CD14-positive monocyte (primary cell): ENCODE measurements at places on chromosomes 12 and 14.

GRCh38 chr12:50533203-50533584 is 28.4 kb downstream of the DIP2B start:
- no peak for DNase-seq

GRCh38 chr14:99837822-99838221 is 44.6 kb downstream of the EML1 start:
- DNase-seq: no peak

GRCh38 chr14:96888593-96888992 is 91.4 kb downstream of the VRK1 start:
- DNase-seq: no peak

DNA sequence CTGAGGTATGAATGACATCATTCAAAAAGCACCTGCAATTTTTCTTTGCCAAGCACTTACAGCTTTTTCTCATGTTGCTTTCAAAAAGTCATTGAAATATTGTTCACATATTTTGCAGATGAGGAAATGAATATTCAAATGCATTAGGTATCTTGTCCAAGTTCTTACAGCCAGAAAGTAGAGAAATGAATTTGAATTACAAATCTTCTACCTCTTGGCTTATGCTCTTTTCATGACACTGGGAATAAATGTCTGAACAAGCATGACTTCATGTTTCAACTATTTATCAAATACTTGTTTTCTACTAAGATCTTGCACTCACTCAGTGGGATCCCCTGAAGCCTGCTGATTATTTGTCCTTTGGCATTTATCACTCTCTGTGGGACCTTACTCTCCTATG is 267.2 kb upstream of the BTG1 start:
- DNase-seq: no peak

GRCh38 chr14:53042480-53042879 is 91.6 kb upstream of the FERMT2 start:
- DNase-seq: no peak

- no peak for DNase-seq
These were observed 44.6 kb upstream of the NPFF start for GRCh38 chr12:53551889-53552291.

GRCh38 chr14:61452452-61452851 is 131.1 kb downstream of the PRKCH start:
- DNase-seq: no peak

GRCh38 chr14:91719839-91720238 is 12.0 kb downstream of the CATSPERB start:
- no peak for DNase-seq

- no peak for DNase-seq
These were observed 1796.3 kb upstream of the FLRT2 start for GRCh38 chr14:83733670-83734069.

GRCh38 chr12:110776410-110776809 is 33.7 kb upstream of the PPP1CC start:
- no peak for DNase-seq

- DNase-seq: no peak
These were observed 84.8 kb upstream of the NUDT4 start for GRCh38 chr12:93292731-93293566.

DNA sequence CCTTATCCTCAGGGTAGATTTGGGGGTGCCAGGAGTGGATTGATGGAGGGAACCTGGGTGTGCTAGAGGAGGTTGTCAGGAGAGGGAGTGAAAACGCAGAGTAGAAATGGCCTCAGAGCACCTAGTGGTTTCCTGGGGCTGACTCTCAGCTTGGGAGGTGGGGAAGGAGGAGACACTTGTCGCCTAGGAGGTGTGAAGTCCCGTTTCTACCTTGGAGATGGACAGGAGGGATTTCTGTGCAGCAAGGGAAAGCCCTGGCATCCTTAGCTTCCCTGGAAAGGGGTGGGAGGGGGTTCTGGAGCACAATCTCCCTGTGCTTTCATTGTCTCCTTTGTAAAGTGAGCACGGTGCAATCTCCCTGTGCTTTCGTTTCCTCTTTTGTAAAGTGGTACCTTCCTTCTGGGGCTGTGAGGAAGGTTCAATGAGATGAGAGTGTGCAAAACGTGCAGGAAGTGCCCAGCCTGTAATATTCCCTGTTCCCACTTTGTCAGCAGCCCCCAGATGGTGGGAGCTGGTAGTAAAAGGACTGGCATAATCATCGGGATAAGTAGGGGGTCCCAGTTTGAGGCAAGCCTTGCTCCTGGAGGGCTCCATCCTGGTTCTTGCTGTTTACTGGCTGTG is 1.6 kb downstream of the OAS3 start:
- DNase-seq: peak; percentile 45

DNA sequence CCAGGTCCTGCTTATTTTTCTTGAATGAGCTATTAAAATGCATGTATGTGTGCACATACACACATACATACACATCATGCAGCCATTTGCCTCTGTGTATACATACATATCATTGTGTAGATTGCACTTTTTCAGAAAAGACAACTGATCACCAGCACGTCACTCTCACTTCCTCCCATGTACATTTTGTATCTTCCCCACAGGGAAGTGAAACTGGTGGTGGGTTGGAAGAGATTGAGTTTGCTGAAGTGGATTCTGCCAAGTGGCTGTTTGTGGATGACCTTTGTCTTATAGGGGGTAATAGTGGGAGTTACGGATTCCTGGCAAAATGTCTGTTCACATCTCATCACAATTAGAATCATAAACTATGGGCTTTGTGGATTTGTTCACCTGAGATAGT is 448.6 kb downstream of the RAD51B start:
- peak; percentile 87 for DNase-seq
